ENCODE measurements at places on chromosomes 7 and 10.

DNA sequence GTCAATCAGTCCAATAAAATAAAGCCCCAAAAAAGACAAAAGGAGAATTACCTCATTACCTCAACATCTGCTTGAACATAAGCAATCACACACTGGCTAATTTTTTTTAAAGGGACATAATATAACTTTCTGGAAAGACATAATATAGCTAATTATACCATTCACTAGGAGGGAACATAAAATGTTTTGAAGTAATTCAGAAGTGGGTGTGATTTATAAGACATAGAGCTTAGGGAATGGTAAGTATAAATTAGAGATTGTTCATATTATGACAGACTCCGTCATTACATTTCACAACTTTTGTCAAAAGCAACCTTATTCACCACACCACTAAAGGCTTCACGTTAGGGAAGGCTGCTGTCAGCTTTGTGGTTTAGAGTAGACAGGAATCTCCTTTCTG is 3.8 kb downstream of the SHTN1 start:
- no peak for DNase-seq

GRCh38 chr7:41002741-41003610 is 699.9 kb downstream of the INHBA start:
- no peak for DNase-seq

GRCh38 chr10:114173603-114173920 is 441 bp downstream of the CCDC186 start:
- no peak for DNase-seq

DNA sequence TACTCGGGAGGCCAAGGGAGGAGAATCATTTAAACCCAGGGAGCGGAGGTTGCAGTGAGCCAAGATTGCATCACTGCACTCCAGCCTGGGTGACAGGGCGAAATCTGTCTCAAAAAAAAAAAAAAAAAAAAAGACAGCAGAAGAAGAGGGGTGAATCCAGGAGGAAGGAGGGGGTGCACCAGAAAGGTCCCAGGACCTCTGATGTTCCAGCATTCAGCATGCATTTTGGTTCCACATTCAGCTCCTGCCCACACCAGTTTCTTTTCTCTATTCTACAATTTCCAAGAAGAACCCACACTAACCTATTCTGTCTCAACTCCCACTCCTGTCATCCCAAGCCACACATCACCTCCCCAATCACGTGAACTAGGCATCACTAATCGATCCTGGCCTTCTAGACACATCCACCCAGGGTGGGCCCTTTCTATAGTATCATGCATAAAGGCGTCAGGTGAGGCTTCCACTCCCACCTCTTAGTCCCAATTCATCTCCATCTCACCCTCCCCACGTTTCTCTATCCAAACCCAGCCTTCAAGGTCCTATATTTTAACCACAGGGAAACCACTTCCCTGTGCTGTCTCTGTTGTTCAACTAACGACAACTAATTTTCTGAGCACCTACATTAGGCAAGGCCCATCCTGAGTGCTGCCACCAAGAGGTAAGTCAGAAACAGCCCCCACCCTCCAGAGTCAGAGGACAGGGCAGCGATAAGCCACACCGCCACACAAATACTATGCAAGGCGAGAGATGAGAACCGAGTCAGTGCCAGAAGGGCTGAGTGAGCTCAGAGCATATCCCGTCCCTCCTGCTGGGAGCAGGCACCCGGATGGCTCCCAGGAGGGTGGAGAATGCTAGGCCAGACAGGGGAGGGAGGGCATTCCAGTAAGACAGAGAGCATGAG is 2.2 kb downstream of the ANXA11 start:
- no peak for DNase-seq

DNA sequence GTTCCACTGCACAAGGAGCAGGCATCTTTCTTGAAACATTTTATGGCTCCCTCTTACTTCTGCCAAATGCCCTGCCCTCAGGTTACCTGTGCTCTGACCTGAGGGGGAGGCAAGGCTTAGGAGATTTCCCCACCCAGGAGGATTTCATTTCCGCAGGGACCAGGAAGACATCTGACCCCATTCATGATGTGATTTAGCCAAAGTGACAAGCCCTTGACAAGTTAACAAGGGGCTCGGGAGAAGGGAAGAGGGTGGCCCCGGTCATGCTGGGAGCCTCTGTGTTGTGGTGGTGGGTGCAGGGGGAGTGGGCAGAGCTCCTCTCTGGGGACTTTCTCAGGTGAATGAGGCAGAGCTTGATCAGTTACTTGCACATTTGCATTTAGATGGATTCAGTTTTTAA is 18.9 kb downstream of the GIMAP5 start:
- DNase-seq: no peak

DNA sequence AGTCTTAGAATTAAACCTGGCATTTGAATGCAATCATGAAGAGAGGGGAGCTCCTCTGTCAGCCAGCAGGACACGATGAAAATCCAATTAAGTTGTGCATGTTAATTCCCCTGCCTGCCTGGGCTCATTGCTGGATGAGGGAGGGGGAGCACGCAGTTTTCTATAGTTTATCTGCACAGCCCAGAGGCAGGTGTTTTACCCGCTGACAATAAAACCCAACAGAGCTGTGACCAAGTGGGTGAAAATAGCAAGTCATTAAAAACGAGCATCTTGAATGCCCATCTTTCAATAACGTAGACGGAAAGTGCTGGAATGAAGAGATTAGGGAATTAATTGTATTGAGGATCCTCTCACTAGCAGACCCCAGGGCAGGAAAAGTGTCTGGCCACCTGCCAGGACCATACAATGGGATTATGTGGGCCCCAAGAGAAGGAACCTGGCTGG is 100.1 kb upstream of the FAM20C start:
- DNase-seq: no peak

- DNase-seq: no peak
Observed at GRCh38 chr7:47194516-47195057, 387.3 kb downstream of the TNS3 start.

- DNase-seq: no peak
Observed at GRCh38 chr7:149785402-149785801, 12.0 kb upstream of the ZNF467 start.

- DNase-seq: peak; percentile 53
Observed at GRCh38 chr7:2864999-2865670, 21.0 kb upstream of the GNA12 start.

GRCh38 chr10:33073641-33074415 is 115.8 kb upstream of the ITGB1 start:
- no peak for DNase-seq

DNA sequence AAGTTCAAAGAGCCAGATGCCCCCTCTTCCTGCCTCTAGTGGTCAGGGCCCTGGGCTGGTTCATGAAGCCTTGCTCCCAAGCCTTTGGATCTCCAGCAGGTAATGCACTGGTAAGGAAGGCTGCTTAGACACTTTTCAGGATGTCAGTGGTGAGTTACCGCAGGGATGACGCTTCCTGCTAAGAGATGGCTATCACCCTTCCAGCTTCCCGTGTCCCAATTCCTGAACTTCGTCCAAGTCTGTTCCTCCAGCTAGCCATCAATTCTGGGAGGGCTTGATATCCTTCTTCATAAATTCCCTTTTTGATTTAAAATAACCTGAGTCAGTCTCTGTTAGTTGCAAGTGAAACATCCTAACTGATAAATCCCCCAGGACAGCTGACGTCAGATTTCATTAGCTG is 221.2 kb downstream of the PLXNA4 start:
- no peak for DNase-seq

DNA sequence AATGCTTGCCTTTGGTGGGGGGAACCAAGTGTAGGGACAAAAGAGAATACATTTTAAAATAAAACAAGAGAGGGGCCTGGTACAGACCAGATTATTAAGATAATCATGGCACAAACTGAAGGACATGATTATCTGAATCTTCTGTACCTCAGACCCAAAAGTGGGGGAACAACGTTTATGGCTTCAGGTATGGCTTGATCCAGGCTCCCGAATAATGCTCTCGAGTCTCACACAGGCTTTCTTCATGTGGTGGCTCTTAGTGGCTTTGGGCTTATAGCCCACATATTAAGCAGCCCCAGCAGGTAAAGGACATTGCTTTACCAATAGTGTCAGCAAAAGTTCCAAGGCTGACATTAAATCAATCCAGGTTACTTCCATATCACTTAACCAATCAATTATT is 106.8 kb upstream of the FOXK1 start:
- no peak for DNase-seq

DNA sequence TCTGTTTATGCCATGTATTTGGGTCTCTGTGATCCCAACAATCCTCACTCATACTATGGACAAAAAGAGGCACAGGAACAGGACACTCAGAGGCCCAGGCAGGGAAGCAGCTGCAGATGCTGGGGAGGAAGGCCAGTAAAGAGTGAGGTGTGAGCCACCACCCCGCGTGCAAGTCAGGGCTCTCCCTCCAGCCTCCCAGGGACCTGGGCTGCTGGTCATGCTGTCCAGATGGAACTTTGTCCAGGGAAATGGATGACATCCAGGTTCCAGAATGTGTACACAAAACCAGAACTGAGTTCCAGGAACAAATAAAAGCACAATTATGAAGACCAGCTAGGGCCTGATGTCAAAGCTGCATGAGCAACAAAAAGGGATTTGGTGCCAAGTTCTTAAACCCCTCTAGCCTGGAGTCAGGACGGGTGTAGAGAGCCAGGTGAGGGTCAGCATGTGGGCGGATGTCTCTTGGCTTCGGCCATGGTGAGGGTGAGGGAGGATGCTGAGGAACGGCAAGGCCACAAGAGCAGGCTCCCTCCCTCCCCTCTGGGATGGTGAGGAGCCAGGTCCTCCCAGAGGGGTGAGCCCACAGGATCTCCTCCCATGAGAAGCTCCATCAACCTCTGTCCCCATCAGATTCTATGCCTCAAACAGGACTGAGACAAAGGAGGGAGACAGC is 739.7 kb downstream of the PARD3 start:
- no peak for DNase-seq

DNA sequence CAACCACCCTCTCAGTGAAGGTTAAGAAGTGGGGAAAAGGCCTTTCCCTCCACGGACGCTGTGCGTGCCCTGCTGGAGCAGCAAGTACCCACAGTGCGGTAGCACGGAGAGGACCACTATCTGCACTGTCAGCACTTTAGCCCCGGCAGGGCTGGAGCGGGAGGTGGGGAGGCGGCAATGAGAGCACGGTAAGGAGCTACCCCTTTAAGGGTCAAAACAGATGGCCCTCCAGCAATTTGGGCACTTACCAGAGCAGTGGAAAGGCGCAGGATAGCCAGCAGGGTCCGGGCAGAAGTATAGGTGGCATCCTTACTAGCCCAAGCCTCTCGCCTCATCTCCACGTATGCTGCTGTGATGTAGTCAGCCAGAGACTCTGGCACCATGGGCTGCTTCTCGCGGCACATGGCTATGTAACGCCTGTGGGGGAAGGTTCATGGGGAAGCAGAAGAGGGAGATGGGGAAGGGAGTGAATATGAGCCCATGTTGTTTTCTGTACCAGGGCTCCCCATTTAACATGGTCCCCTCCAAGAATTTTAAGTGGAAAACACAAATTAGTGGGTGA is 5.2 kb downstream of the COPS6 start:
- DNase-seq: no peak

GRCh38 chr7:151810441-151811232 is 66.3 kb downstream of the PRKAG2 start:
- DNase-seq: no peak

- no peak for DNase-seq
Observed at GRCh38 chr7:136652635-136653370, 215.6 kb upstream of the CHRM2 start.

- DNase-seq: no peak
Observed at GRCh38 chr7:28205506-28205905, 24.9 kb upstream of the JAZF1 start.

- no peak for DNase-seq
Observed at GRCh38 chr10:30637881-30638467, 8.4 kb upstream of the LYZL2 start.

GRCh38 chr7:38385682-38386081 is 112.2 kb upstream of the TARP start:
- no peak for DNase-seq

DNA sequence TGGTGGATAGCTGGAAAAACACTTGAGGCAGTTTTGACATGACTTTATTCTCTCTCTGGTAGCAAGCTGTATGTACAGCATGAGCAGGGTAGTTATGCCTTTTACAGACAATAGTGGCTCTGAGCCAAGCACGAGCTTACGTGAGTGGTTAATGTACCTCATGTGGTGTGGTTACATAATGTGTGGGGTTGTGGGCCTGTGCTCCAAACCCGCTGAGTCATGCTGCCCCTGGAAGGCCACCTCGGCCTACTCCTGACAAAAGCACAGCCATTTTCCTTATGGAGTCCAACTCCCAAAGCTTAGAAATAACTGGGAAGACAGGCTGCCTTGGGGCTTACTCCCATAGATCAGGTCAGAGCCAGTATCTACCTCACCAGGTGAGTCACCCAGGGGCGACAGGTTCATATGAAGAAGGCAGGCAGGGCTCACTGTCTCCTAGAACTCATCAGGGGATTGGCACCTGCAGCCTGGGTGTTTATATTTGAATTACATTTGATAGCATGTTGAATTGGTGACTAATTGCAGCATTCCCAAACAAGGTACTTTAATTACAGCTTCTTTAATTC is 404.5 kb downstream of the ADRA2A start:
- DNase-seq: no peak

GRCh38 chr7:2873146-2873545 is 29.0 kb upstream of the GNA12 start:
- DNase-seq: no peak

- DNase-seq: no peak
Observed at GRCh38 chr10:15781381-15781960, 61.7 kb upstream of the ITGA8 start.

DNA sequence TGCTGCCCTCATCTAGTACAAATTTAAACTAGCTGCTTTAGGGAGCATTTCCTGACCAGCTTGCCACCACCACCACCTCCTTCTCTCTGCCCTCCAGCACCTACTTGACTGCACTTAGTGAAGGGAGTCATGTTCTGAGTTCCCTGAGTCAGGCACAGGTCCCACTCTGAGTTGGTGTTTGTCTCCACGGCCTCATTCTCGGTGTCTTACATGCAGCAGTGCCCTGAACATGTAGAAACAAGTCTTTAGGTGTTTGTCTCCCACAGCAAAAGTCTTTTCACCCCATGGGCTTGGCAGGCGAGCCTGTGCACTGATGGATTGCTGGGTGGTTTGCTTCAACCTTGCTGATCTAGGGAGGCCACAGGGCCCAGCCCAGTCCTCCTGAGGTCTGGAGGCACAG is 16.9 kb downstream of the TSPAN14 start:
- DNase-seq: no peak

GRCh38 chr7:131238347-131238931 is 89.2 kb upstream of the MKLN1 start:
- DNase-seq: no peak

GRCh38 chr7:151277631-151278030 is 29.1 kb upstream of the SMARCD3 start:
- DNase-seq: no peak

- no peak for DNase-seq
Observed at GRCh38 chr7:107946451-107946850, 55.5 kb downstream of the DLD start.

DNA sequence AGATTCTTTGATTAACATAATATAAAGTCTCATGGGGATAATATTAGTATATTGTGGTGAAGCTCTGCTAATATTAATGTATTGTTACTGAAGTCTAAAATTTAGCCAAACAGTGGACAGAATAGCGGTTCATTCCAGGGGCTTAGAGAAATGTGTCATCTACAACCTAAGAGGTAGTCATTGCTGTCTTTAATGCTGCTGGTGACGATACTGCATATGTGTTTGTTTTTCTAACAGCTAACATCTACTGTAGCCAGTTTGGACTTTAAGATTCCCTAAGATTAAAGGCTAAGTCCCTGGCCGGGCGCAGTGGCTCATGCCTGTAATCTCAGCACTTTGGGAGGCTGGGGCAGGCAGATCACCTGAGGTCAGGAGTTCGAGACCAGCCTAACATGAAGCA is 102.0 kb upstream of the SAMD8 start:
- no peak for DNase-seq
